ENCODE measurements at places on chromosomes 12 and 14.
A peak's percentile ranks its signal among the peaks of the same experiment; 100 is the strongest.

- no peak for DNase-seq
Measured at GRCh38 chr12:67811437-67812361, 163.2 kb downstream of the DYRK2 start.

DNA sequence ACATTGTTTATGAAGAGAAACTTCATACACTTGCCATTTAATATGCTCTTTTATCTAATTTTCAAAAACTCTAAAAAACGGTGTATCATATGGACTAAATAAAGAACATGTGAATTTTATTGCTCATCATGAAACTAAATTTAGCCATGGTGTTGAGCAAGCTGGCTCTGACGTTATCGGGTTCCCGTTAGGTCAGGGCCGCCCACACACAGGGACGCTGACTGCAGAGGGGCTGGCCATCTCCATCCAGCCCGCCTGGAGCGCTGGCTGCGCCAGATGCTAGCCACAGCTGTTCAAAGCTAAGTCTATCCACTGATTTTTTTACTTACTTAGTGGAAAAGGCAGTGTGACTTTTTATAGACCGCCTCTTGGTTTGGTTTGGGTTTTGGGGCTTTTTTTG is 36.5 kb upstream of the DYNC1H1 start:
- no peak for DNase-seq

DNA sequence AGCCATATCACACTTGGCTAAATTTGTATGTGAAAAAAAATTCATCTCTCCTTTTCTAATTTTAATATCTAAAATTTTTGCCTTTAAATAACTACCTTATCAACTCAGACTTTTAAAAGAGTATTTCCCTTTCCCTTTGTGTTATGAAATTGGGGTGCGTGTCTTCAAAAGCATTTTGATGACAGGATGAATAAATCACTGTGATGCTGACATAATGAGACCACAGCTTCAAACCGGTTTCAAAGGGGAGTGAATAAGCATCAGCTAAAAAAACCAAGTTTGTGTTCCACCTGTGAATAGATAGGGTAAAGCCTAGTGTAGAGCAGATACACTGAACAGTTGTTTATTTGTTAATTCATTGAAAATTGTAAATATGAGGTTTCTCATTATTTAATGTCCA is 85.0 kb downstream of the LGR5 start:
- no peak for DNase-seq

DNA sequence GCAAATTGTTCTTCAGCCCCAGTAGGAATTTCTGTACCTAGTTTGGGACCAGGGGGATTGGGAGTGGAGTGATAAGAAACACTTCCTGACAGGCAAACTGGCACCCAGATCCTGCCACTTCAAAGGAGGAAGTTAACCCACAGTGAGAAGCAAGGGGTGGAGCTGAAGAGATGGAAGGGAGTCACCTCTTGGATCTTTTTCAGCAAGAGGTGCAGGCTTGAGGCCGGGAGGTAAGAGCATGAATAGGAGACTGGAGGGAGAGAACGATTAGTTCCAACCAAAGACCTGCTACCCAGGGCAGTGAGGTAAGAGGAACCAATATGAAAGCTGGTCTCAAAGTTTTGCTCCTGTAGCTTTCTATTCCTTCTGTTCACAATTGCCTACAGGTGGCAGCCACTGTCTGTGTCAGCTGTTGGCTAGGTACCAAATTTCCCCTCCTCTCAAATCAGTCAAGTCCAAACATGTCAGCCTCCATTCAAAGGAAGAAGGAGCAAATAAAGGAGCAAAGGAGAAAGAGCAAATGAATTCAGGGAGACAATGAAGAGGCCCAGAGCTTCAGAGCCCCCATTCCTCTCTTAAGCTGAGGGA is 14.9 kb upstream of the TAC3 start:
- peak; percentile 30 for DNase-seq

- DNase-seq = no peak
Measured at GRCh38 chr12:88361493-88361892, 218.8 kb downstream of the KITLG start.

DNA sequence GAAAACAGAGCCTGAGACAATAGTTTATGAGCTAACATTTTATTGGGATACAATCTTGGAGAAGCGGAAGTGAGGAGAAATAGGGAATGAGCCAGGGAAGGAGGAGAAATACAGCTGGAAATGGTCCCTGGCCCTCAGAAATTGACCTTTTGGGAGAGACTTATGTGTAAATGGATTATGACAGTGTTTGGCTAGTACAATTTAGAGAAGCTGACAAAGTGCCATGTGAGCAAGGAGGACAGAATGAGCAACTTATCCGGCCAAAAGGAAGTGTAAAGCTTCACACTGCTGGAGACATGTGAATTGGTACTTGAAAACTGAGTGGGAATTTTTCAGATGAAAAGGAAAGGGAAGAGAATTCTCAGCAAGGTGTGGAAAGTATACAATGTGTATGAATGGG is 2.9 kb downstream of the GLIPR1 start:
- no peak for DNase-seq

- no peak for DNase-seq
Measured at GRCh38 chr12:124684496-124684895, 117.1 kb upstream of the NCOR2 start.

DNA sequence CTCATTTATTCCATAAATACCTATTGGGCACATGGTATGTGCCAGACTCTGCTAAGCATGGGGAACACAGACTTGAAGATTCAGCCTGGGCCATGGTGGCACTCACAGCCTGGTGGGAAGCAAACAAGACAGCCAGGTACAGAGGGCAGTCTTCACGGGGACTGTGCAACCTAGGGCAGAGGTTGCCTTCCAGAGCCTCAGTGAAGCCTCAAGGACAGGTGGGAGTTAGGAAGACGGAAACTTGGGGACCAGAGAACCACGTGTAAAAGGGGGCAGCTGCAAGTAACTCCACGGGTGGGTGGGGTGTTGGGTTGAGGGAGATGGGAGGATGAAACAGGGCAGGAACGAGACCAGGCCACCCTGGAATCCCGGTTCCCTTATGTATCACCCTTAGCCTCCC is 980 bp upstream of the LTBR start:
- DNase-seq = no peak

- DNase-seq = no peak
Measured at GRCh38 chr12:106248312-106248845, 559 bp upstream of the CKAP4 start.

- DNase-seq = no peak
Measured at GRCh38 chr14:74085047-74085637, 386 bp downstream of the LIN52 start.

- no peak for DNase-seq
Measured at GRCh38 chr12:93214523-93215289, 163.0 kb upstream of the NUDT4 start.

DNA sequence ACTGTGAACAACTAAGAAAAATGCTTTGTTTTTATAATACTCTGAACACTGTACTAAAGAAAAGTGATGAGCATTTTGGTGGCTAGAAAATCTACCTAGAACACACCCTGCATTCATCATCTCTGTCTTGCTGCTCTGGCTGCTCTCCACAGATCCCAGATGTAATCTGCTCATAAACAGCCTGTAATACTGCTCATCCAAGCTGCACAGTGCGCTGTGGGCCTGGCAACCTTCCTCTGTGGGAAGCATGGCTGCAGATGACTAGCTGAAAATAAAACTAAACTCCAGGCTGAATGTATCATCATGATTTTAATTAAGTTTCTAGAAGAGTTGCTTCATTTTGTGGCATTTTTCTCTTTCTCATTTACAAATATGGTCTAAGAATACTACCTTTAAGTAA is 200.7 kb downstream of the SLC2A13 start:
- DNase-seq = no peak

GRCh38 chr12:76810671-76811419 is 46.9 kb downstream of the ZDHHC17 start:
- no peak for DNase-seq

DNA sequence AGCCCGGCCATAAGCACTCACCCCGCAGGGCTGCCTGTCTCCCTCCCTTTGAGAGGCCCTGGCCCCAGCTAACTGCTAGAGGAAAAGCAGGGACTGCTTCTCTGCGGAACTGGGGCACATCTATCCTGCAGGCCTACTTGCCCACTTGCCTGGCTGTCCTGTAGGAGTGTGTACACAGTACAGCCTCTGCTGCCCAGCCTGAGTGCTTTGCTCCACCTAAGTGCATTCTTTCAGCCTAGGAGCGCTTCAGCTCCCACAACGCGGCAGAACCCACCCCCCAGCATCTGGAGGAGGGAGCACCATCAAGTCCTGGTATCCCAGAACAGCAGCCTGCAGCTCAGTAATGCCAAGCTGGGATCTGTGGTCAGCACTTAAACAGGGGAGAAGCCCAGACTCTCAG is 79.9 kb upstream of the CD163 start:
- no peak for DNase-seq

- no peak for DNase-seq
Measured at GRCh38 chr12:10301103-10301502, 6.6 kb upstream of the KLRD1 start.

GRCh38 chr12:69070319-69071090 is 137.5 kb upstream of the CPM start:
- peak; percentile 65 for DNase-seq

GRCh38 chr14:106665814-106666213 is 1139.4 kb downstream of the TMEM121 start:
- DNase-seq = no peak

DNA sequence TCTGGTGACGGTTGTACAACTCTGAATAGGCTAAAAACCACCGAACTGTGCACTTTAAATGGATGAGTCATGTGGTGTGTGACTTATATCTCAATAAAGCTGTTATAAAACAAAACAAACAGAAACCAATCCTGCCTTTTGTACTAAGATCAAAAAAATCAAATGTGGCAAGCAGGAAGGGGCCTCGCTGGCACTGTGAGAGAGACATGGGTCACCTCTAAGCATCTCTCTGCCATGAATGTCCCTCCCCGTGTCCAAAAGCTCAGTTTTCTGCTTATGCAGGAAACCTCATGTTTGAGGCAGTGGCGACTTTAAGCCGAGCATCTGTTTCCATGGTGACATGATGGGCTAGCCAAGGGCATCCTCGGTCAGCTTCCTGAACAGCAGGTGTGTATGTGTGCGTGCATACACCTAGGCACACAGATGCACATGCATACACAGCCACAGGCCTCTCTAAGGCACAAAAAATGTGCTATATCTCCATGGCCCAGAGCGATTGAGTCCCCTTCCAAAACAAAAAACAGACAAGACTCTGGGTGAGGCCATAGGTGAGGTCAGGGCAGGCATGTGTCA is 44.4 kb downstream of the ARL6IP4 start:
- DNase-seq = peak; percentile 57

GRCh38 chr12:113232089-113232839 is 11.0 kb downstream of the TPCN1 start:
- no peak for DNase-seq

GRCh38 chr12:80848858-80849257 is 88.9 kb downstream of the LIN7A start:
- DNase-seq = no peak

DNA sequence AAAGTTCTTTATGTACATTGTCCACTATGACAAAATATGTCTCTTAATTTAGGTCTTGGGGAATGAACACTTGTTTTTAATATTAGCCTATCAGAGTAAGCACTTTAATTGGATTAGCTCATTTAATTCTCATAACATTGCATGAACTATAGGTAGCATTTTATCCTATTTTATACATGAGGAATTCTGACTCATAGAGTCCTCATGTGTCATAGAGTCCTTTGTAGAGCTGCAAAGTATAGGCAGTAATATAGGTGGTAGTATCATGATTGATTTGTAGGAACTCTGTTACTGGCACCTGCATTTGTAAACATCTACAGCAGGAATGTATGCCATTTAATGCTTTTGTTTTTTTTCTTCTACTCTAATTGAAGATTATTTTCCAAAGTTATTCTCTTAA is 96.0 kb downstream of the GPHN start:
- no peak for DNase-seq

GRCh38 chr14:104927432-104927816 is 2.7 kb downstream of the PLD4 start:
- DNase-seq = no peak

DNA sequence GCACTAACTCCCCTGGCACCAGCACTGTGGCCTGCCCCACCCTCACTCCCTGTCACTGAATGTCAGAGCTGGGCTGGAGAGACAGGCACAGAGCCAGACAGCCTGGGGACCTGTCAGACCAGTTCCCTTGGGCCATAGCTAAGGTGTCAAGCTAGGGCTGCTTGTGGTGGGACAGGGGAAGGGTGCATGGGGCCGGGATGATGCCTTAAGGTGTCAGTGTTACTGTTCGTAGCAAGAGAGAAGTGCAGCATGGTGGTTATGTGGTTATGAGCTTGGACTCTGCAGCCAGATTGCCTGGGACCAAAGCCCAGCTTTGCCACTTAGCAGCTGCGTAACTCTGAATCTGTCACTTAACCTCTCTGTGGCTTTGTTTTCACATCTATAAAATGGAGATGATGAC is 3.8 kb downstream of the RAPGEF3 start:
- DNase-seq = no peak
